ENCODE measurements at places on chromosomes 5 and 9.

DNA sequence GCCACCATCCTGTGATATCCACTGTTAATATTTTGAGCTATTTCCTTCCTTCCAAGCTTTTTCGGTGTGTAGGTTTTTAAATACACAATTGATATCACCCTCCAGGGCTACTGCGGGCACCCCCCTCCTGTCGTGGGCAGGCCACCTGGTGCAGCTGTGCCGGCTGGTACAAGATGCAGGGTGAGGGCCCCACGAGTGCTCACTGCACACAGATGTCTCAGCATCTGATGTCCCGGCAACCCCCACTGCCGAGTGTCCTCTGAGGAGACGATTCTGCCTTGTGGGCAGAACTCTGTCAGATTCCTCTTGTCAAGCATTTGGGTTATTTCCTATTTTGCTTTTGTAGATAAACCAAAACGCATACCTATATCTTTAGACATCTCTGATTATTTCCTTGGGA, 25.1 kb downstream of the CACNA1B start:
- DNase-seq, result no peak

- DNase-seq, result no peak
These were observed 20.2 kb upstream of the ORM1 start for GRCh38 chr9:114302727-114303126.

DNA sequence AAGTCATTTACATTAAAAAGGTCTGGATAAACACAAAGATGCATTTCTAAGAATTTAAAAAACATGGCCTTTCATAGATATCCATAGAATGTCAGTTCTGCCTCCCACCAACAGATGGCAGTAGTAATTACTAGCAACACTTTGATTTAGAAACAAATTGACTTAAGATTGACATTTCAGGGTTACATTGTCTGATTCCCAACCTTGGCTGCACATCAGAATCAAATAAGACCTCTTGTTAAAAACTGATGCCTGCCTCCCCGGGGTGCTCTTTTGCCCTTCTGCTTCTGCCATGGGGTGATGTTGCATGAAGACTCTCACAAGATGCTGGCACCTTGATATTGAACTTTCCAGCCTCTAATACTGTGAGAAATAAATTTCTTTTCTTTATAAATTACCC, 146.2 kb upstream of the GPR151 start:
- DNase-seq, result peak; percentile 70

DNA sequence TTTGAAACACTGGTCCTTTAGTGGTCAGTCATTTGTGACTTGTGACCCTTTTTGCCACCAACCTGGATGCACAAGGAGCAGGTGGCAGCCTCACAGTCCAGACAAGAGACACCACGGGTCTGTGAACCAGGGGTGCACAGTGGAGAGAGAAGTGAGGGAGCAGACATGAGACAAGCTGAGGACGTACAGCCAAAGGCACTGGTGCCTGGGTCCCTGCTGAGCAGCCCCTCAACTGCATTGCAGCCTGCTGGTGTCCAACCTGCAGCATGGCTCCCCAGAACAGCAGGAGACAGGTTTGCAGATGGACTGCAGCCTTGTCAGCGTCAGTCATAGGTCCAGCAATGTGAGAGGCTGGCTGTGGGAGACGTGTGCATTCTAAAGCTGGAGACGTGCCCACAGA, 124.2 kb upstream of the FSTL4 start:
- DNase-seq, result no peak

GRCh38 chr5:131810510-131811249, 13.9 kb upstream of the FNIP1 start:
- DNase-seq, result peak; percentile 68

DNA sequence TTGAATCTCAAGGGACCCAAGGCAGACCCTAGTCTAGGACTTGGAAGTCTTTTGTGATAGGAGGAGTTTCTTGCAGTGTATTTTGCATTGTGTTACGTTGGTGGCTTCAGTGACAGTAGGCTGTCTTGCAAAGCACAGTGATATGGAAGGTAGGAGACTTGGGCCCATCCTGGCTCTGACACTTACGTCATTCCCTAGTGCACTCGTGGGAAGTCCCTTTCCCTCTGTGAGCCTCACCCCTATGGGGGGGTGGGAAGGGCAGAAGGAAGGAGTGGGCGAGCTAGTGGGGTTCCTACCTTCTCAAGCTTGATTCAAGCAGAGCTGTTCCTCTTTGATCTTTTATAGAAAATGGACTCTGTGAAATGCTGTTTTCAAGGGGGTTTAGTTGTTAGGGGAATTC, 9.2 kb upstream of the TEX53 start:
- no peak for DNase-seq

DNA sequence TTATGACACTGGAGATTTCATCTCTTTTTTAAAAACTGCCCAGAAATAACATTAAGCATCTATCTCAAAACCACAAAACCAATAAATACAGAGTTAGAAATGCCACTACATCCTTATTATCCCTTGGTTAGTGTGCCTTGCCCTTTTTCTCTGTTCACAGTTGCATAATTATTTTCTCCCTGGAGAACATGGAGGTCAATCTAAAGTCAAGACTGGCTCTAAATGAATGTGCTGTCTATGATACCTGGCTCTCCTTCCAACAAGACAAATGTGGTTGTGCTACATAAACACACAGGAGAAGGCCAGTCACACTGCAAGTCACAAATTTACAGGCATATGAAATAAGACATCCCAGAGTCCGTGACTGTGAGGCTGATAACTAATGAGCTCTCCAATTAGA, 2.8 kb downstream of the FBN2 start:
- no peak for DNase-seq

GRCh38 chr9:78399153-78399552, 102.2 kb downstream of the PSAT1 start:
- DNase-seq, result no peak

- DNase-seq, result peak; percentile 75
These were observed 40.7 kb downstream of the F2RL2 start for GRCh38 chr5:76582230-76583162.

DNA sequence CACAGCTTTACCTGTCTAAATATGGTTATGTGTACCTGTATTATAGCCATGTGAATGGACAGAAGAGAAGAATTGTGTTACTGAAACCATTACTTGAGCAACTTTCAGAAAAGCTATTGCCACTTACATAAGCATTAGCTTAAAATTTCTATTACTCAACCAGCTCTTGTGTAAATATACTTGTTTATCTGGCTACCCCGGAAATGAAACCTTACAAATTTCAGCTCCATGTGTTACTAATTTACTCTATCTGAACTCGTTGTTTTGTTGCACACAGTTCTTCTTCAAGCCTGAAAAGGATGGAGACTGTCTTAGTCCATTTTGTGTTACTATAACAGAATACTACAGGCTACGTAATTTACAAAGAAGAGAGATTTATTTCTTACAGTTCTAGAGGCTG, 22.5 kb upstream of the ADAMTSL1 start:
- no peak for DNase-seq

DNA sequence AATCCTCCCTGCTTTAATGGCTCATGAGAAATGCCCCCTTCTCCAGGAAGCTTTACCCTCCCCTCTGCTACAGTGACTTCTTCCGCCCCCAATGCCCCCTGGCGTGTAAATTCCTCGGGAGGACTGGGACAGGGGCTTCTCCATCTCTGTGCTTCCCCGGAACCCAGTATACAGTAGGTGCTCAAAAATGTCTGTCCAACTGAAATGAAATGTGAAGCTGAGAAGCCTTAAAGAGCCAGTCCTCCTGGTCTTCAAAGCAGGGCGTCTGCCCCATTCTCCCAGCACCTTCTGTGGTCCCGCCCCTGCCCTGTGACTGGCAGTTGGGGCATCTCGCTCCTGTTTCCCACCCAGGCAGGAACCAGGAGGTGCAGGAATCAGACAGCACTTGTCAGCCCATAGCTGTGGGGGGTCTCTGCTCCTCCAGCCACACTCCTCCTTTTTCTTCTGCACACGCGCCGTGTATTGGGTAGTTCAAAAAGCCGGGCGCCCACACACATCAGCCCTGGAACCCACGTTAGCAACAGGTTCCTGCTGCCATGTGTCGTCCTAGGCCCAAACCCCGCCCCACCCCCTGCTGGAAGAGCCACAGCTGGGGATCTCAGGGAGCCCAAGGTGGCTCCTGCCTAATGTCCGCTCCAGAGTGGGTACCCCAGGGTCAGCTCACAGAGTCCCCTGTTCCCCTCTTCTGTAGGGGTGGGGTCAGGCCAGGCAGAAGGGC, 16.0 kb downstream of the FIBCD1 start:
- DNase-seq, result no peak

DNA sequence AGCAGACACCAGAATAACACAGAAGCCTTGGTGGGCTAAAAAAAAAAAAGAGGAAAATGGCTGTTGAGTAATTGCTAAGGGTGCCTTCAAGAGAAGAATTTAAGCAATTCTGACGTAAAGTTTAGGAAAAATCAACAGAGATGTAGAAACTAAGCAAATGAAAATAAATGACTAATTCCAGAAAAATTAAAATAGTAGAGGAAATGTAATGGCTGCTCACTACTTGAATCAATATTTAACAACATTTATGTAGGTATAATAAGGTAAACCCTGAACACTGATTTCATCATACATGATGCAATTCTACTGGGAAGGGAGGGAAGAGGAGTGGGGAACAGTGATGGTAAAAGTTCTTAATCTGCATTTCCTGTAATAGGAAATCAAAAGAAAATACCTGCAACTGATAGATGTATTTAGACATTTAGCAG, 41.4 kb downstream of the PUM3 start:
- DNase-seq, result no peak

GRCh38 chr9:77462066-77462465, 186.1 kb downstream of the GNA14 start:
- DNase-seq, result no peak

- DNase-seq, result no peak
These were observed 420.8 kb upstream of the IRX4 start for GRCh38 chr5:2303431-2304100.

DNA sequence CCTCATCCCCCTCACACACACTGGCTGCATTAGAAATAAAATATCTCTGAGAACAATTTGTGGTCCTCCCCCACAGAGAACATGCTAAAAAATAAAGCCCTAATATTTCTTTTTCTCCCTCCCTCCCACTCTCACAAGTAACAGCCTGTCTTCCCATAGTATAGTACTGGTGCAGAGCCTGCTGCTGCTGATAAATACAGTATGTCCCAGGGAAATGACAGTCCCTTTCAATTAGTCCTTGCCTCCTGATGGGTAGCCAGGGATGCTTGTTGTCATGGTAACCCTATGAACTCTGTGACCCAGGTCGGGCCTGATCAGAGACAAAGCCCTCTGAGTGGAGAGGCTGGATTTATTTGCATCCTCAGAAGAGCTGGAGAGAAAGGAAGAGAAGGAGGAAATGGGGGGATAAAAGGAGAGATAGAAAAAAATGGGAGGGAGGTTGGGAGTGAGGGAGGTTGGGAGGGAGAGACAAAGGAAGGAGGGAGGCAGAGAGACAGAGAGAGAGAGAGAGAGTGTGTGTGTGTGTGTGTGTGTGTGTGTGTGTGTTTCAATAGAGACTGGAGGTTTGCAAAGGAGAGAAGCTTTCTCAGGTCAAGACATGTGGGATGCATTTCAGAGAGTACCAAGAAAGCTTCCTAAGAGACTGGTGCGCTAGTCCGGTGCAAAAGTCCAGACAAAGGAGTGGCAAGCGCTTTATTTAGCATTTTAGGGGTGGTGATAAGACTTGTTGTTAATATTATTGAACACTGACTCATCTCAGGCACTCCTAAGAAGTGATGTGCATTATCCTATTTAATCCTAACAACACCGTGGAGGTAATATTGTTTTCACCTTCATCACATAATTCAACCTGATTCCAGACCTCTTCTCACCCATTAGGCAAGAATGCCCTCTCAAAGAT, 260.8 kb downstream of the FAM114A2 start:
- DNase-seq, result no peak

- DNase-seq, result no peak
These were observed 33.5 kb downstream of the STRBP start for GRCh38 chr9:123234853-123235252.

DNA sequence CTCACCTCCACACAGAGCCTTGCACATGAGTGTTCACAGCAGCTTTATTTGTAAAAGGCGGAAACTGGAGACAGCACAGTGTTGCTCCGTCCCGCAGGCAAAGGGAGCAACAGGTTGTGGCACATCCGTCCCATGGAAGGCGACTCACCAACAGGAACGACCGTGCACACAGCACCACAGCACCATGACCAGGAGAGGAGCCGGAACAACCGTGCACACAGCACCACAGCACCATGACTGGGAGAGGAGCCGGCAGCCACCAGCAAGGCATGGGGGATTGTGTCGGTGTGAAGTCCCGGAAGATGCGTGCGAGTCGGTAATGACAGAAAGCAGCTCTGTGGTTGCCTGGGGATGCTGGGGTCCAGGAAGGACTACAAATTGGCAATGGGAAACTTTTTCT, 158.5 kb downstream of the C9orf50 start:
- DNase-seq, result no peak

GRCh38 chr9:124437086-124437485, 13.2 kb upstream of the ADGRD2 start:
- DNase-seq, result no peak
